GM23248 (cell line): ENCODE measurements at places on chromosomes 3 and 15.

- peak; percentile 56 for DNase-seq
Measured at GRCh38 chr3:124793054-124793739, 62.9 kb downstream of the UMPS start.

- no peak for DNase-seq
Measured at GRCh38 chr3:10558736-10559135, 53.4 kb upstream of the ATP2B2 start.

- no peak for DNase-seq
Measured at GRCh38 chr15:28953573-28954195, 67.9 kb downstream of the APBA2 start.

- peak; percentile 59 for DNase-seq
Measured at GRCh38 chr3:114213292-114213626, 24.1 kb downstream of the ZNF80 start.

GRCh38 chr3:125163739-125164601, 48.6 kb downstream of the SLC12A8 start:
- DNase-seq: peak; percentile 29

DNA sequence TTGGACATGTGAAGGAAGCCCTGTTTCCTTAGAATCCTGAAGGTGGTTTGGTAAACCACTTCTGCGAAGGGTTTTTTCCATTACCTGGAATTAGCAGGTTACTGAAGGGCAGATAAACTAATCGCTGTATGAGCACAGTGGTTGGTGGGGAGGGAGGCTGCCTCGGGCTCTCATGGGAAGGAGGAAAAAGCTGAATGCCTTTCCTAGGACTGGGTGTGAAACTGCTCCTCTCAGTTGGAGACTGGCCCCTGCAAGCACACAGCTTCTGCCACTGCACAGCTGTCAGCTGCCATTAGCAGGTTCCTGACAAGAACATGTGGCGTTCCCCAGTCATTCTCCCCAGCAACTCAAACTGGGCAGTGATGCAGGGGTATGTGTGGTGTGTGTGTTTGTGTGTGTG, 376.3 kb downstream of the GAP43 start:
- no peak for DNase-seq

DNA sequence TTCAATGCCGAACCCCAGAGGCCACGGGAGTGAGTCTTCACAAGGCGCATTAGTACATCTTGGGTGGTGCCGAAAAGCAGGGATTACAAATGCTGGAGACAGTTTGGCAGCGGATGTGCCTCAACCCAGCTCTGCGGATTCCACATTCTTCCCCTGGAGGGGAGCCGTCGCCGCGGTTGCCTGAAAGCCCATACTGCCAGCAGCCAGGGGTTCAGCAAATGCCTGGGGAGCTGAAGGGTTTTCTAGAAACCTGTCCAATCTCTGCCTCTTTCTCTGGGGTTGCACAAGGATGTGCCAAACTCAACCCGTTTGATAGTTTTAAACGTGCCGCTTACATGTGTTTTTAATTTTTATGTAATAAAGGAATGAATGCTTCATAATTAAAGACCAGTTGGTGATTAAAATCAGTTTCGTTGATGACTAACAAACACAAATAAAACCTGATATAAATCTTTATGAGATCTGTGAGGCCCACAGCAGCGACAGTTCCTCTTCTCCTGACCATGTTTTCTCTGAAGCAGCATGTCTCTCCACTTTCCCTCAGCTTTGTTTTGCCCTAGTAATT, 74.6 kb upstream of the LEKR1 start:
- DNase-seq: peak; percentile 98

- no peak for DNase-seq
Measured at GRCh38 chr3:155363690-155364070, 70.2 kb upstream of the STRIT1 start.
